H9 (cell line): ENCODE measurements at places on chromosomes 7 and 10.

- DNase-seq: no peak
Measured at GRCh38 chr10:78578929-78579328, 489.8 kb upstream of the ZMIZ1 start.

DNA sequence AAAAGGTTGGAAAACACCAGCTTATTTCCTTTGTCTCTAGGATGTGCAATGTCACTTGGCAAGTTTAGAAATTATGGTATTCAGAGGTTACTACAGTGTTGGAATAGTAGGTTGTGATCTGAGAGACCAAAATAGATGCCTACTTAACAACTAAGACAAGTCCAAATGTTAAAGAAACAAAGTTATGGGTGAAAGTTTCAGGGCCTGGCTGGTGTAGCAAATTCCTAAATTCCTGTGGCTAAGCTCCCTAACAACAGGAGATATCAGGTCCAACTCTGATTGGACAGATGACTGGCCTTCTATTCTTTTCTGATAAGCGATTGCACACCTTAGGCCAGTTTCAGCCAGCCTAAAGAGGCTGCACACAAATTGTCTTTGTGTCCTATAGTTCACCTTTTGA, 873.5 kb downstream of the REEP3 start:
- no peak for DNase-seq

- no peak for DNase-seq
Measured at GRCh38 chr10:18158773-18159265, 18.6 kb downstream of the CACNB2 start.

DNA sequence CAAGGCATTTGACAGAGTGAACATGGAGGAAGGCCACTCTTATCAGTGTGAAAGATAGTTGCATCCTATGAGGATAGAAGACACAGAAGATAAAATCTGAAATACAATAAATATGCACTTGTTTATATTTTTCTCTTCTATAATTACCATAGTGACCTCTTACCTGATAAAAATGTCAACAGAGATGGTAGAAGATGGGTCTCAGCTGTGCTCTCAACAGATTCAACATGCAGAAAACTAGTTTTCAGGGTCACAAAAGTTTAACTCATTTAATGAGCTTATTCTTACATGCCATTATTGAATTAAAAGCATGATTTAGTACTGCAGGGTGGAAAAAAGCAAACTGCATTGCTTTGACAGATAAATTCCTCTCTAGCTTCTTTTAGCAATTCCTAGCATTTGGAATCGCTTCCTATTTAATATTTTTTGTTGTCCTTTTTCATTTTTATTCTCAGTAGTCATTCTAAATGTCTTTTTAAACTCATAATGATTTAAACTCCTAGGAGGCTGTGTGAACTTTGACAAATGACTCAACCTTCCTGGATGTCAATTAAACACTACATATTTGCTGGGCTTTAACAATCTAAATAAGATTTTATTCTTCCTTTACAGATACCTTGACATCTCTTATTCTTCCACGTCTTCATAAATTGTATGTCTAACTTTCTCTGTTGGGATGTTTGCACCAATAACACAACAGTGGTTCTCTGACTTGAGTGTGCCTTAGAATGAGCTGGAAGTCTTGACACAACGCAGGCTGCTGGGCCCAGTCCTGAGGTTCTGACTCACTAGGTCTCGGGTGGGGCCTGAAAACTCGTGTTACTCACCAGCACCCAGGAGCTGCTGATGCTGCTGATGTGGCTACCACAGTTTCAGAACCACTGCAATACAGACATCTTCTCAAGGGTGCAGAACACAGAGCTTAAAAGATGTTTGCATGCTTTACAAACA, 565.5 kb upstream of the IGFBP3 start:
- no peak for DNase-seq
